ENCODE measurements at places on chromosomes 3 and 15. TPM values are rescaled to one million over a fixed set of nuclear protein-coding genes. Genes with fewer than 3 reads are reported as not detected.

DNA sequence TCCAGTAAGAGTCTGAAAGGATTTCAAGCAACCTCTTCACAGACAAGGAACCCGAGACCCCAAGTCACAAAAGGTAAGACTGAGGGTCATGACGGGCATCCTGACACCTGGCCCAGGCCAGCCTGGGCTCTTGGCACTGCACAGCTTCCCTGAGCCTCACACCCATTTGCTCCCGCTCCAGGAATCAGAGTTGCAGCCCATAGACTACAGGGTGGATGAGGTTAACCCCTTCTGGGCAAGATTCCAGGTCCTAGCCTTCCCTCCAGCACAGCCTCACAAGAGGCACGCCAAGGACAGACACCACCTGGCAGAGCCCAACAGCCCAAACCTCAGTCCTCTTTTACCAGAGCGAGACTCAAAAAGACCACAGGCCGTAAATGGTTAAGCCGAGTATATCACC is 36.2 kb downstream of the RBPMS2 start:
- DNase-seq = no peak

- DNase-seq = no peak
These were observed 261.6 kb upstream of the NR2F2 start for GRCh38 chr15:96068897-96069296.

ZNF80 gene
- total RNA-seq = not detected

IQCH gene
- 5.7 TPM for total RNA-seq

GRCh38 chr15:82168757-82169156 is 93.8 kb downstream of the EFL1 start:
- DNase-seq = no peak

- no peak for DNase-seq
These were observed 2.9 kb downstream of the RAD51 start for GRCh38 chr15:40697916-40698315.
